ENCODE measurements at places on chromosomes 5 and 9.

- DNase-seq: no peak
Measured at GRCh38 chr5:122175852-122176251, 46.5 kb downstream of the ZNF474 start.

GRCh38 chr5:2658447-2658846, 93.0 kb downstream of the IRX2 start:
- no peak for DNase-seq

- DNase-seq: no peak
Measured at GRCh38 chr5:25573691-25574090, 928.9 kb upstream of the CDH10 start.

DNA sequence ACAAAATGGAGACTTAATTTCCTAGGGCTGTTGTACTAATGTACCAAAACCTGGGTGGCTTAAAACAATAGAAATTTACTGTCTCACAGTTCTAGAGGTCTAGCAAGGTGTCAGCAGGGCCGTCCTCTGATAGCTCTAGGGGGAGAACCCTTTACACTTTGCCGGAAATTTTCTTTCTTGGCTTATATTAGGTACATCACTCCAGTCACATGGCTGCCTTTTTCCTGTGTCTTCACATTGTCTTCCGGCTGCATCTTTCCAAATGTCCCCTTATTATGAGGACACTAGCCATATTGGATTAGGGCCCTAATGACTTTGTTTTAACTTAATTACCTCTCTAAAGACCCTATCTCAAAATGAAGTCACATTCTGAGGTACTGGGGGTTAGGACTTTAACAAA, 5.8 kb downstream of the UHRF2 start:
- DNase-seq: no peak

- DNase-seq: peak; percentile 58
Measured at GRCh38 chr9:107489687-107490605, at the start of gene KLF4. Gene KLF4 (minus strand): TSS chr9:107489769. CDS start chr9:107489172, 597 bp downstream.

- no peak for DNase-seq
Measured at GRCh38 chr9:137305060-137305797, 3.2 kb upstream of the NRARP start.

GRCh38 chr5:97142521-97143254, at the start of gene LIX1:
Gene LIX1 (minus strand): TSS chr5:97142611. CDS start chr5:97142576, 35 bp downstream.
- peak; percentile 63 for DNase-seq

DNA sequence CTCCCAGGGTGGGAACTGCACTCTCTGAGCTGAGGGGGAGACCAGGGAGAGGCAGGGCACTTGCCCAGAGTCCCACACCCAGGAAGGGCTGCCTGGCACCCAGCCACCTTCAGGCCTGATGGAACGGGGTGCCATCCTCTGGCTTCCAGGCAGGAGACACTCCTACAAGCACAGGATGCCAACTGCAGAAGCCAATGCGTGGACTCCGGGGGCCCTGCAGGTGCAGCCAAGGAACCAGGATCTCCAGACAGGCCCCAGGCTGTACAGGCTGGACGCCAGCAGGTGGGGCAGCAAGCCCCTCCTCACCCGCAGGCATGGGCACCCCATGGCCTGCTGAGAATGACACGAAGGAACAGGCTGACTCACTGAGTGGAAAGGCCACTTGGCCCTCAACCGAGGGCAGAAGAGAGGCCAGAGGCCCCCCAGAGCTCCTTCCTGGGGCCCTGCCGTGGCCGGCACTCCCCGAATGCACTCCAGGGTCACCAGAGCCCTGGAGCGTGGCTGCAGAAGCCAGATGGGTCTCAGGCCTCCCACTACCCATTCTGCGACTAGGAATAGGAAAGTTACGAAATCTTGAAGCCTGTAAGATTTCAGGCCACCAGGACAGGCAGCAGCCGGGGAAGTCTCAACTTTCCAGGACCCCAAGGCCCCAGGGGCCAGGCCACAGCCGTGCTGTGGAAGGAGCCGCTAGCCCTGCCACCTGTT, 15.7 kb downstream of the NACC2 start:
- DNase-seq: no peak

- no peak for DNase-seq
Measured at GRCh38 chr9:106583751-106584150, 279.2 kb upstream of the ZNF462 start.

DNA sequence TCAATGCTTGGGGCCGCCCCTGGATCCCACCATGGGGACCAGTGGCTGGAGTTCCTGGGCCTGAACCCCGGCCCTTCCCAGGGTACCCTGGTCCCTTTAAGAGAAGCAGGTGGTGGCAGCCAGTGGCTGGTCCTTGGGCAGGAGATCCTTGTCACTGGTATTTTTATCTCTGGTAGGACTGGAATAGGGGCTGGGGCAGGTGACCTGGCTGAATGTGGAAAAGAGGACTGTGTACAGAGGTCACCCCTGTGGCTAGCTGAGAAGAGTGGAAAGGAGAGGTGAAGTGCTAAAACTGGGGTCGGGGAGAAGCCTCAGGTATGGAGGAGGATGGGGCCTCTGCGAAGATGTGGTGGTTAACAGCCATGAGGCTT, 7.0 kb downstream of the CRAT start:
- DNase-seq: no peak

- no peak for DNase-seq
Measured at GRCh38 chr5:6508931-6509330, 60.3 kb downstream of the UBE2QL1 start.

DNA sequence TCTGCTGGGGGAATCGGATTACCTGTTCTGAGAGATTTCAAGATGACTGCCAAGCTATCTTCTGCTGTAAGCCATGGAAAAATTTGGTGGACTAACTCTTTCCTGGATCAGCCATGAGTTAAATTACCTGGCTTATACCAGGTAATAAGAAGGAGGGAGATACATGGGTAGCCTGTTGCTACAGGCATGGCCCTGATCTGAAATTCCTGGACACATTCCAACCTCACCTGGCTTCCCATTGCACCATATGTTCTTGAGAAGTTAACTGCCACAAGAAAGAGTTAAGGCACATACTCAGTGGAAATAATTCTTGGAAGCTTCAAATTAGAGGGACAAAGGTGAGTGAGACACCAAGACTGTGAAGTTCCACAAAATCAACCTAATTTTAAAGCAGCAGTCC, 371.3 kb downstream of the ACTL7B start:
- no peak for DNase-seq

DNA sequence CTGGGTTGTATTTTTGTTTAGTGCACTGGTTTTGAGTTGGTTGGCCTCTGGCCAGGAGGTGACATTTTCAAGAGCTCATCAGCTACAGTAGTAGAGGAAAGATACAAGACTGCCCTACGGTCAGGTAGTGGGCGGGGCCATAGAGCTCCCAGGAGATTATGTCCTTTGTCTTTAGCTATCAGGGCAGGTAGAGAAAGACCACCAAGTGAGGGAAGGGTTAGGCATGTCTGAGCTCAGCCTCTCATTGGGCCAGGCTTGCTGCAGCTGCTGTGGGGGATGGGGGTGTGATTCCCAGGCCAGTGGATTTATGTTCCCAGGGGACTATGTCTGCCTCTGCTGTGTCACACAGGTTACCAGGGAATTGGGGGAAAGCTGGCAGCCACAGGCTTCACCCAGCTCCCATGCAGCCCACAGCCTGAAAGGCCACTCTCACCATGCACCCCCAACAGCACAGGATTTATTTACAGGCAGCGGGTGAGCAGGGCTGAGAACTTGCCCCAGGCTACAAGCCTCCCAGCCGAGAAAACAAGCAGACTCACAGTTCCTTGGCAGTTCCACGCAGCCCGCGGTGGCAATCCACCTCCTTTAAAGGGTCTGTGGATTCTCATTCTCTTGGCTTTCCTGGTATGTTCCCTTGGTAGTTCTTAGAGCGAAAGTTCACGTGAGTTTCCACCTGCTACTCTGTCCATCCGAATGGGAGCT, 37.5 kb upstream of the BOD1 start:
- DNase-seq: no peak

DNA sequence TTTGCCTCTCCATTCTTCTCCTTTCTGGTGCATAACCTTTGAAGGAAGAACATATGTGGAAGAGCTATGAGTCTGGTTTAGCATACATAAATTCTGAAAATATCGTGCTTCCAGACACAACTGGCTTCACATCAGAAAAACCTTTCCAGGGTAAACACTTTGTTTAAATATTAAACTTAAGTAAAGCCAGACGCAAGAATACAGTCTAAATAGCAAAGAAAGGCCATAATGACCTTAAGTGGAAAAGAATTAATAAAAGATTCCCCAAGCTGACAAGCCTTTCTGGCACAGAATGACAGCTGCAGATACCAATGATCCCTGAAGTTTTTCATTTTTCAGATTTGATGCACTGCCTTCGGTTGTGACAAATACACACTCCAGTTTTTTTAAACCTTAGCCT, 13.5 kb upstream of the TSSK1B start:
- DNase-seq: no peak

DNA sequence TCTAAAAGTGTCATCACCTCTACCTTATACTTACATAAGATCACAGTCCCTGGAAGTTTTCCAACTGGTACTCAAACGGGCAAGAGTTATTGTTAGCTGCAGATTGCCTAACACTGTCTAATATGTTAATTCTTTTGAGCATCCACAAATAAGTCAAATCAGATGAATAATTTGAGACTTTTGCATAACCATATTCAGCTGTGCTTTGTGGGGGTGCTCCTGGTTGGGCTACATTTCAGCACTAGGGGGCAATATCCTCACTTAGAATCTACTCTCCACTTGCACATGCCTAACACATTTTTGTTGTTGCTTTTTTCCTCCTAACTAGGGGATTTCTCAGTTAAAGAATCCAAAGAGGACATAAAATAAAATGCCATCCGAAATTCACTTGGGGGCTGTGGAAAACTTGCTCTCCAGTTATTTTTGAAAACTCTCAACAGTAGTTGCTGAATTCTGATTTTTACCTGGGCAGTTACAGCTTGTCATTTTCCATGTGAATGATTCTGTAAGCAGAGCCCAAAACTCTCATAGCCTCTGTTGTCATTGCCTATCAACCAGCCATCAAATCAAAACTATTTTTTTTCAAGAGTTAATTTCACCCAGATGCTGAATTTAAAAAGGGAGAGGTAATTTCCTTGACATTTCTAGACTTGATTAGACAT, 71.5 kb downstream of the TRIM36 start:
- peak; percentile 27 for DNase-seq

DNA sequence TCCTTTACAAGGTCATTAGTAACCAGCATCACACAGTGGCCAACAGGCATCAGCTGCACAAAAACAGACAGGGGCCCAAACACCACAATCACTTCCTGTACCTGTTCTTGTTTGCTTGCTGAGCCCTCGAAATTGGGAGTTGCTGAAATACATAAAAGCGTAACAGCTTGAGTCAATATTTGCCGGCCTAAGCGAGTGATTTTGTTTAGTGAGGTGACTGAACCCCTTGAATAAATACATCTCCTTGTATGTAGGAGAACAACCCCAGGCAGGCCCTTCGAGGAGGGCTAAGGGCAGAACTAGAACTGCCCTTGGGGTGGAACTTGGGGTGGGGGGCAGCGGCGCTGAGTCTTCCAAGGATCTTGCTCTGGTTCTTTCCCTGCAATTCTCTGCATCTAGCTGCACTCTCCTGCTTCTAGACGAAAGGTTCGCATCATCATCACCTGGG, 502.5 kb downstream of the RASEF start:
- no peak for DNase-seq
